ENCODE measurements at places on chromosomes 1 and 21. TPM values are rescaled to one million over a fixed set of nuclear protein-coding genes. Genes with fewer than 3 reads are reported as not detected.

The ERG gene
- total RNA-seq: not detected

The NIBAN1 gene
- 27.6 TPM for total RNA-seq

DNA sequence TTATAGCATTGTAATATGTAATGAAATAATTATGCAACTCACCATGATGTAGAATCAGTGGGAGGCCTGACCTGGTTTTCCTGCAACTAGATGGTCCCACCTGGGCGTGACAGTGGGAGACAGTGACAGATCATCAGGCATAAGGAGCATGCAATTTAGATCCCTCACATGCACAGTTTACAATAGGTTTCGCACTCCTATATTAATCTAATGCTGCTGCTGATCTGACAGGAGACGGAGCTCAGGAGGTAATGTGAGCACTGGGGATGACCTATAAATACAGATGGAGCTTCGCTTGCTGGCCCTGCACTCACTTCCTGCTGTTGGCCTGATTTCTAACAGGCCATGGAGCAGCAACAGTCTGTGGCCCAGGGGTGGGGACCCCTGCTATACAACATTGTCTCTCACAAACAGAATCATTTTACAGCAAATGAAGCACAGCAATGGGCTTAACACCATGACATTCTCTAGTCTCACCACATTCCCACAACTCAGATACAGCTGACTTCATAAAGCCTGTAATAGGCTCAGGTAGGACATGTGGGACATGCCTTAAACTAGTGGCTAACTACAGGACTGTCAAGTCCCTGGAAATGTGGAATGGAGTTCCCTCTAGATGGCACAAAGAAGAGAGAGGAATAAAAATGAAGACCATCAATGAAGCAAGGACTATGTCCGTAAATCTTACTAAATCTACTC is 40.7 kb upstream of the SLC5A9 start:
- no peak for DNase-seq

The ECM1 gene
- 11.3 TPM for total RNA-seq

- DNase-seq: no peak
Measured at GRCh38 chr1:218785928-218786327, 387.8 kb upstream of the LYPLAL1 start.

GRCh38 chr1:77031106-77031662 is 163.9 kb downstream of the ST6GALNAC5 start:
- DNase-seq: peak; percentile 62

The LINGO4 gene
- not detected for total RNA-seq

GRCh38 chr1:54803761-54804470 is 2.8 kb upstream of the TTC22 start:
- DNase-seq: no peak

- DNase-seq: no peak
Measured at GRCh38 chr1:11774753-11775152, 12.8 kb downstream of the C1orf167 start.

DNA sequence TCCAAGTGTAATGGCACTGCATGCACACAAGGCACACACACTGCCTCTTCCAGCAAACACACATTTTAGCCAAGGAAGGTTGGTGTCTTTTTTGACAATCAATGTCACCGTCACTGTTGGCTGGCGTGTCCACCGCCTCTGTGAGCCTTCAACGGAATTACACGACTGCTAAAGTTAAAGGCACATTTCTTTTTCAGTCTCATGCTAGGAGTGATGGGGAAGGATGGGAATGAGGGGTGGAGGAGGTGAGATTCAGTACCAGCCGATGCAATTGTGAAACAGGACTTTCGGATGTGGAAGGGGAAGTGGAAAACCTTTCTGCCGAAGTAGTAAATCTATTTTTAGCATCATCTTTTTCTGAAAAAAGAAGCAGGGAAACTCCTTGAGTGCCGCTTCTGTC is 1.4 kb downstream of the ELAVL4 start:
- no peak for DNase-seq

- DNase-seq: no peak
Measured at GRCh38 chr1:16385659-16386453, 18.8 kb downstream of the SZRD1 start.

GRCh38 chr1:48120621-48121020 is 101.9 kb upstream of the SLC5A9 start:
- DNase-seq: no peak

The AK5 gene
- total RNA-seq: 14.9 TPM

The MX2 gene
- 0.17 TPM for total RNA-seq

The TMEM59 gene
- 262 TPM for total RNA-seq

DNA sequence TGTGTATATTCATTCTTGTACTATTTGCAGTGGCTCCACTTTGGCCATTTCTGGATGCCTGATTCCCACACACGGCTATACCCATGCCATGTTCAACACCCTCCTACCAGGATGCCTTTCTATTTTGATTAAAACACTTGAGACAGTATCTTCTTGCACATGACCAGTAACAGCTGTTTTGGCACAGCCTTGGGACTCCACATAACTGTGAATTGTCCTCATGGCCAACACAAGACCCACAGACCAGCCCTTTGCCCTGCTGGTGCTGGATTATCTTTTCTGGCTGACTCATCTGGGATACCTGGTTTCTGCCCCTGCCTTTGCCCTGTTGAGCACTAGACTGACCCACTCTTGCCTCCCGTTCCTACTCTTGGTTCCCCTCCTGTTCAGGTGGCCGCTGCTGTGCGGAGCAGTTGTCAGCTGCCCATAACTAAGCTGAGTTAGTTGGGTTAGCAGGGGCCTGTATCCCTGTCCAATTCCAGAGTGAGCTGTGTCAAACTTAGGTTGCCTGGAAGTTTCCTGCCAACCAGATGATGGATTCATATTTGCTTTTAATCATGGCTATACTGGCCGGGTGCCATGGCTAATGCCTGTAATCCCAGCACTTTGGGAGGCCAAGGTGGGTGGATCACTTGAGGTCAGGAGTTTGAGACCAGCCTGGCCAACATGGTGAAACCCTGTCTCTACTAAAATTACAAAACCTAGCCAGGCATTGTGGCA is 10.8 kb upstream of the EYA3 start:
- no peak for DNase-seq

DNA sequence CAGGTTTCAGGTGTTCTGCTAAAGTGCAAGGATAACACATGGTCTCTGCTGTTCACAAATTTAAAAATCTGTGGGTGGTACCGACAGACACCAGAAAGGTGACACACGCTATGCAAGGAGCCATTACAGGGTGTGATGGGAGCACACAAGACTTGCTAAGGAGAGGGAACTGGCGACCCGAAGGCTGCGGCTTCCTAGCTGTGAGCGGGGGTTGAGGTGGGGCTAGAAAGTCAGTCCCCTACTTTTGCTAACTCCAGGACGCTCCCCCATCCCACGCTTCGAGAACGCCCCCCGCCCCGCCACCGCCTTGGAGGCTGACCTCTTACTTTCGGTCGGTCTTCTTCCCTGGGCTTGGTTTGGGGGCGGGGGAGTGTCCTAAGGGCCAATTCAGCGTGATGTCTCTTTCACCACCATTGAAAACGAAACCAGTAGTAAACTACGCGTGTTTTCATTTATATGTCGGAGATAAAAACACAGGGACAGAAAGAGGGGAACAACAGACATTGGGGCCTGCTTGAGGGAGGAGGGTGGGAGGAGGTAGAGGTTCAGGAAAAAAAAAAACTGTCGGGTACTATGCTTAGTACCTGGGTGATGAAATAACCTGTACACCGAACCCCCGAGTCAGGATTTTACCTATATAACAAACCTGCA is 1.1 kb downstream of the CKS1B start:
- DNase-seq: peak; percentile 27

DNA sequence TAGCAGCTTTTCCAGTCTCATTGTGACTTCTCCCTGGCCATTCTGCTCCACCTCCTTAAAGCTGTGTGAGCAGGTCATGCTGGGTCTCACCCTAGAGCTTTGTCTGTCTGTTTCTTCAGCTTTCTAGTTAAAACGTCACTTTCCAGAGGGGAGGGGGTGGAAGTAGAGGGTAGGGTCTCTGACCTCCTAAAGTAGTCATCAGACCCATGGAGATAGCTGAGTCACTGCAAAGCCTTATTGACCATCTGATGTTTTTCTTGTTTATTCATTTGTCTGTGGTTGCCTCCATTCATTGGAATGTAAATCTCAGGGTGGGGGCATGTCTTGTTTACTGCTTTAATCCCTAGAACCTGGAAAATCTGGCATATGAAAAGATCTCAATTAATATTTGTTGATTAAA is 52.7 kb downstream of the ELF3 start:
- no peak for DNase-seq

GRCh38 chr1:98336472-98337083 is 324.9 kb upstream of the SNX7 start:
- no peak for DNase-seq

DNA sequence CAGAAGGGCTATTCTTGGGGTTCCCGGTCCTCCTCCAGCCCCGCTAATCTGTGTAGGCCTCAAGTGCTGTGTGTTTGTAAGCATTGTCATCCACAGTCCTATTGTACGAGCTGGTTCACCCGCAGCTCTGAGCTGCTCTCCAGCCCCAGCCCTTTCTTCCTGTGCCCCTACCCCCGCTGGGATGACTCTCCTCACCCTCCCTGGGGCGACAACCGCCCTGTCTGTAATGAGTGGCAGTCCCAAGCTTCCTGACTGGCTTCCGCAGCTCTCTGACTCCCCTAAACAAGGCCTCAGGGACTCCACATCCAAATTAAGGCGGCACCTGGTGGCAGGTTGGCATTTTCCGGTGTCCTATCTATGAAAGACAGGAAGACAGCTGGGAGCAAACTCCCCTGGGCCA is 45.8 kb downstream of the TFF3 start:
- no peak for DNase-seq

- peak; percentile 96 for DNase-seq
Measured at GRCh38 chr1:41862384-41863221, 56.1 kb downstream of the HIVEP3 start.

- DNase-seq: no peak
Measured at GRCh38 chr1:119293797-119294196, 74.8 kb upstream of the HAO2 start.

GRCh38 chr1:27086628-27087027 is 68.3 kb downstream of the SLC9A1 start:
- DNase-seq: no peak

The VCAM1 gene
- not detected for total RNA-seq

GRCh38 chr1:93733340-93733739 is 51.7 kb upstream of the BCAR3 start:
- no peak for DNase-seq

GRCh38 chr1:20884513-20884912 is 97.4 kb upstream of the HP1BP3 start:
- no peak for DNase-seq

DNA sequence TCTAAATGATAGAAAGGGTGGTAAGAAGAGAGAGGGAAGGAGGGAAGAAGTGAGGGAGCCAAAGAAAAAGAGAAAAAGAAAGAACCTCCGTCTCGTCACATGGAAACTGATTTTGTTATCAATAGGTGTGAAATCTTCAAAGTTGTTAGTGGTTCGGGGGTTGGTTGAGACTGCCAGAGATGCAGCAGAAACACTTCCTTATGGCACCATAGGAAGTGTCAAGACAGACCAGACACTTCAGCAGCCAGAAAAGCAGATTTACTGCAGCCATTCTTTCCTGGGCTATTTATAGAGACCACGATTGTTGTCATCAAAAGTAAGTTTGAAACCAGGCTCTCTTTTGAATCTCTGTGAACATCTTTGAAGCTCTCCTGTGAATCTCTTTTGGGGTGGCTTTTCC is 150.5 kb downstream of the PLPPR5 start:
- DNase-seq: no peak

GRCh38 chr1:205286335-205286950 is 35.1 kb downstream of the NUAK2 start:
- DNase-seq: peak; percentile 83

DNA sequence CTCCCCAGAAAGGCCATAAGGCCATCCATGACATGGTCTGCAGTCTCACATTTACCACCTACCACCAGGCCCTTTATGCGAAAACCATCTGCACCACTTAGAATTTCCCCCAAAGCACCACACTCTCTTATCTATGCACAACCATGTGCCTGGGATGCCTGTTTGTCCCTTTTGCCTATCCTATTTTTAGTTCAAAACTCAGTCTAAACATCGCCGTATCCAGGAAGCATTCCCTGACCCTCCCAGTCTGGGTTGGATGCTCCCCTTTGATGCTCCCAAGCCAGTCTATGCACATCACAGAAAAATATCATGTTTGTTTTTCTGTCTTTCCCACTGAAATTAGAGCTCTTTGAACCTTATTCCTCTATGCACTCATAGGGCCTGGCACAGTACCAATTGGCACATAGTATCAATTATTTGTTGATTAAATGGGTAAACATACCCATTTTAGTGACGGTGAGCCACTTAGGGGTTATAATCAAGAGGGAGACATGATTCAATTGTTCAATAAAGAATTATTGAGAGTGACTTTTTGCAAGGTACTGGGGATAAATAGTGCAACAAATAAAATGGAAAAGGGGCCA is 6.7 kb downstream of the MPL start:
- no peak for DNase-seq

DNA sequence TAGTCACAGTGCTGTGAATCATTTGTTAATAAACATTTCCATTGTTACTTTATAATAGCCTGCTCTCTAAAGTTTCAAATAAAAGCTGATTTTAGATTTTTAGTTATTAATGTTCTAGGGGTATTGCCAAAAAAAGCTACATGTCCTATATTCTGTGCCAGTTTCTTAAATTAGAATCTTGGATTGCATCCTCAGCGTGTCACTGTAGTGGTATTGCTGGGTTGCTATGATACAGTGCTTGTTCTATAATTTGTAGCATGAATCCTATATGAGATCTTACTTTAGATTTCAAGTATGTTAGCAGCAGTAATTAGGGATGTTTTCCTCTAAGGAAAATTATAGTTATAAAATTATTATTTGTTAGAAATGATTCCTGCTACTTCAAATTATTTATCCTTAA is 16.4 kb downstream of the PPP2R5A start:
- DNase-seq: no peak

The LENEP gene
- 0.64 TPM for total RNA-seq

The PADI2 gene
- total RNA-seq: not detected

The AVPR1B gene
- total RNA-seq: not detected

DNA sequence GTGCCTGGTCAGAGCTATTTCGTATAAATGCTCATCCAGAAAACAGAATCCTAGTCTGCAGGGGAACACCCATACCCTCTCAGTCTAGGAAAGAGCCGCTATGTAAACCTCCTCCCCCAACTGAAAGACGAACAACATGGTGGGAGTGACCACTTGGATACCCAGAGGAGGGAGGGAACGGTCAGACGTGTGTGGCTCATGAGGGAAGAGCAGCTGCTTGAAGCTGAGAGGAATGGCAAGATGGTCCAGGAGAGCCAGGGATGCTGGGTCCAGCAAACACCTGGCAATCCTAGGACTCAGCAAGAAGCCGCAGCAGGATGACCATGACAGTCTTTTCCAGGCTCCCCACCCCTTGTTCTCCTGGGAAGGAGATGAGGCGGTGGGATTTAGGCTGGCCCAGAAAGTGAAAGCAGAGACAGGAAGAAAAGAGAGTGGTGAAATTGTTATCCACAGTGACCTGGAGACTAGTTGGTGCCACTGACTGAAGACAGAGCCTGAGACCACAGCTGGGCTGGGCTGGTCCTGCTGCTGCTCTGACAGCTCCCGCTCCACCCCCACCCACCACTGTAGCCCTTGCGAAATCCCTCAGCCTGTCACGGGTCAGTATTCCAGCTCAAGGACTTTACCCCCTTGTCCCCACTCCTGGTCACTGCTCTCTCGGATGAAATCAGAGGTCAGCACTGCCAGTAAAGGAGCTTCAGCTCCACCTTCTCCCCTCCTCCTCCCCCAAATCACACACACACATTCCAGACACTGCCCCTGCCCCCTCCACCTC is 3.6 kb downstream of the CERS2 start:
- no peak for DNase-seq
